ENCODE measurements at places on chromosomes 6 and 20.

GRCh38 chr6:45132059-45132458 lies 196.1 kb upstream of the RUNX2 start:
- peaks cover 1% of the 10 kb centered on the region for H3K27me3 ChIP-seq
- H3K36me3 ChIP-seq, result no peaks in the 10 kb centered on the region
- no peak overlapping the region for H3K4me3 ChIP-seq
- no peaks in the 10 kb centered on the region for H3K4me1 ChIP-seq

- no peak for DNase-seq
- H3K4me3 ChIP-seq, result no peak overlapping the region
- no peaks in the 10 kb centered on the region for H3K27me3 ChIP-seq
- H3K4me1 ChIP-seq, result peaks cover under 1% of the 10 kb centered on the region
- no peak overlapping the region for H3K27ac ChIP-seq
Measured at GRCh38 chr20:54127855-54128574, 45.8 kb downstream of the CYP24A1 start.

DNA sequence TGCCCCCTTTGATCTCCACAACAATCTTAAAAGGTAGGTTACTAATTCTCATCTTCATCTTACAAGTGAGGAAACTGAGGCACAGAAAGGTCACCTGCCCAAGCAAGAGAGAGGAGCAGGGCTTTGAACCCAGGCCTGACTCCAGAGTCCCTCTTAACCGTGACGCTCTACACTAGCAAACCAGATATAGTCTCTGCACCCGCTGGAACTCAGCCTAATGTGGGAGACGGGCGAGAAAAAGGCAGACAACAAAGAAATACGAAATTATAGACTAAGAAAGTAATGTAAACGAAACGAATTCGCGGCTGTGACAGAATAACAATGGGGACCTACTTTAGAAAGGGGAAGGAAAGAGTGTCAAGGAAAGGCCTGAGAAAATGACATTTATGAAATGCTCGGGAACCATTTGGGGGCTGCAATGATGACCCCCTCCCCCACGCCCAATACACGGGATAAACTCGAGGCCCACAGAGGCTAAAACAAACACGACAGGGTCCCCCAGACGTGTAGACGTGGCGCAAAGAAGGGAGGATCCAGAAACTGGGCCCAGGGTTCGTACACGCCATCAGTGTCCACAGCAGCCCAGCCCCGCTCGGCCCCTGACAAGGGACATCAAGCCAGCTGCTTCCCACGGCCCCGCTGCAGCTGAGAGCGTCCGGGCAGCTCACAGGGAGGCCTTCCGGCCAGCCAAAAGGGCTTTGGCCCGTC lies 637 bp downstream of the TRPC4AP start:
- H3K4me1 ChIP-seq, result 0 out of 2 replicates have a peak, but pooled peaks cover 2% of the 10 kb centered on the region
- no peak overlapping the region for H3K27ac ChIP-seq
- no peak for DNase-seq
- H3K4me3 ChIP-seq, result peak overlapping the region; percentile 98
- no peaks in the 10 kb centered on the region for H3K27me3 ChIP-seq

DNA sequence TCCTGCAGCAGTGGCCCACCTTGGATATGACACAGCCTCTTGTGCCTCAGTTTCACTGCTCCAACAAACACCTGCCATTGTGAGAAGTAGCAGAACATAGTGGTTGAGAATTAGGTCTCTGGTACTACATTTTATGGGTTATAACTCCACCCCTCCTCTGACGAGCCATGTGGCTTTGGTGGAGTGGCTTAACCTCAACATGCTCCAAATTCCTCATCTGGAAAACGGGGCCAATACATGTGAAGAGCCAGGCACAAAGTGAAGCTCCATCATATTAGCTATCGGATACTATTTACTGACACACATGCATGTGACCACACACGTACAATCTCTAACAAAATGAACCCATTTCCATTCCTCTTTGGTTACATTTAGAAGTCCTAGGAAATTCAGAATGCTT lies 8.4 kb upstream of the KIZ start:
- DNase-seq, result no peak
- no peak overlapping the region for H3K4me3 ChIP-seq
- H3K27ac ChIP-seq, result no peak overlapping the region
- H3K27me3 ChIP-seq, result no peaks in the 10 kb centered on the region

- H3K4me3 ChIP-seq, result no peak overlapping the region
- no peaks in the 10 kb centered on the region for H3K36me3 ChIP-seq
- H3K4me1 ChIP-seq, result no peaks in the 10 kb centered on the region
- no peaks in the 10 kb centered on the region for H3K27me3 ChIP-seq
Measured at GRCh38 chr6:8322659-8323058, 112.7 kb downstream of the SLC35B3 start.

DNA sequence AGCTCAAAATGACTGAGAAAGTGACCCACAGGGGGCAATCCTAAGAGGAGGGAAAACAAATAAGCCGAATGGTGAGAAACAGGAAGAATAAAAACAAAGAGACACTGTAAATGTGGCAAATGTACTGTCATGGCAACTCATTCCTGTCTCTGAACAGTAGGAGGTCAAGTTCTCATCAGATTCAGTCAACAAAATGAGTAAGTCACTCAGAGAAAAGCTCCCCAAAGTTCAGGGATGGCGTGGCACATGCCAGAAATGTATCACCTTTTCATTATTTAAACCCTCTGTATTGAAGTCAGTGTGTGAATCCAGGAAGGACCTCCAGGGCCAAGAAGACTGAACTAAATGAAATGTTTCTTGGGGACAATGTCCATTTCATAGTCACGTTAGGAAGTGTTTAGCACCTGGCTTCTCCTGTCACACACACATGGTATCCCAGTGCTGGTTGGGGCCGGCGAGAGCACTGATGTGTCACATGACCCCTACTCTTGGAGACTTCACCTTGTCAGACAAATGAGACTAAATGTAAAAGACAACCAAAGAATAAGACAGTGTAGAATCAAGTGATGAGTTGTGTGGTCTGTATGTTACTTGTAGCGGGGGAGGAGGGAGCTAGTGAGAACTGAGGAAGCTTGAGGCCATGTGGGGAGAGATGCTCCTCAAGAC lies 20.7 kb downstream of the CNR1 start:
- no peak for DNase-seq
- no peak overlapping the region for H3K27ac ChIP-seq
- H3K4me3 ChIP-seq, result no peak overlapping the region
- no peaks in the 10 kb centered on the region for H3K27me3 ChIP-seq
- no peaks in the 10 kb centered on the region for H3K36me3 ChIP-seq

GRCh38 chr20:57851025-57851682 lies 141.3 kb upstream of the PMEPA1 start:
- no peak overlapping the region for H3K4me3 ChIP-seq
- no peaks in the 10 kb centered on the region for H3K27me3 ChIP-seq
- no peaks in the 10 kb centered on the region for H3K36me3 ChIP-seq
- DNase-seq, result no peak
- no peak overlapping the region for H3K27ac ChIP-seq
- no peaks in the 10 kb centered on the region for H3K4me1 ChIP-seq

- no peaks in the 10 kb centered on the region for H3K27me3 ChIP-seq
- no peaks in the 10 kb centered on the region for H3K4me1 ChIP-seq
- no peak overlapping the region for H3K27ac ChIP-seq
- H3K36me3 ChIP-seq, result no peaks in the 10 kb centered on the region
- DNase-seq, result no peak
Measured at GRCh38 chr6:26158076-26158580, 70.9 kb downstream of the HFE start.

GRCh38 chr6:14499841-14500240 lies 382.3 kb downstream of the CD83 start:
- no peaks in the 10 kb centered on the region for H3K27me3 ChIP-seq
- no peak for DNase-seq
- no peaks in the 10 kb centered on the region for H3K36me3 ChIP-seq

DNA sequence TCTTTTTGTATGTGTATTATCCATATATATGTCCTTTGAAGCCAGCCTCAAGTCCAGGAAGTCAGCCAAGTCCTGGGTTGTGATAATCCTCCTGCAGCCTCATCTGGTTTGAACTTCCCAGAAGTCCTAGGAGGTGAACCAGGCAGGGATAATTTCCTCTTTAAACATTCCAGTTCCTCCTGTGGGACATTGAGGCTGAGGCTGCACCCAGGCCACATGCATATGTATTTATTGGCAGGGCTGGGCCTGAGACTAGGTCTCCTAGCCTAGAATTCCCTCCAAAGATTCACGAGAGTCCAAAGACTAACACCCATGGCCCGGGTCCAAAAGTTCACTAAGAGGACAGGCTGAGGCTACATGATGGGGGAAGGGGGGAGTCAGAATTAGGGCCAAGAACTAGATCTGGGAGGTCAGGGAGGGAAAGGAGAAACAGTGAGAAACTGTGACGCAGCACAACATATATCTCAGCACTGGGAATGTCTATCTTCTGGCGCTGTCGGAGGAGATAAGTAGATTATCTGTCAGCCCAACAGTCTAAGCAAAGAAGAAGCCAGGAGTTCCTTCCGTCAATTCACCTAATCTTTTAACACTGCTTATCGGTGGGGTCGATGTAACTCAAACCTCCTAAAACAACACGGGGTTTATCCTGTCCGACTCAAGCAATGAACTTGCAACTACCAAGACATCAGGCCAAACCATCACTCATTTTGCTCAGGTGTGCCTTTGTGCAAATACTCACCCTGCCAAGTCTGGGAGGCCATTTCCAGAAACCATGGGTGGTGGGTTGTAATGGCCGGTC lies 43.3 kb downstream of the SNX5 start:
- peaks cover 4% of the 10 kb centered on the region for H3K4me1 ChIP-seq
- H3K27me3 ChIP-seq, result no peaks in the 10 kb centered on the region
- DNase-seq, result no peak
- H3K36me3 ChIP-seq, result no peaks in the 10 kb centered on the region
- H3K4me3 ChIP-seq, result no peak overlapping the region
- no peak overlapping the region for H3K27ac ChIP-seq

DNA sequence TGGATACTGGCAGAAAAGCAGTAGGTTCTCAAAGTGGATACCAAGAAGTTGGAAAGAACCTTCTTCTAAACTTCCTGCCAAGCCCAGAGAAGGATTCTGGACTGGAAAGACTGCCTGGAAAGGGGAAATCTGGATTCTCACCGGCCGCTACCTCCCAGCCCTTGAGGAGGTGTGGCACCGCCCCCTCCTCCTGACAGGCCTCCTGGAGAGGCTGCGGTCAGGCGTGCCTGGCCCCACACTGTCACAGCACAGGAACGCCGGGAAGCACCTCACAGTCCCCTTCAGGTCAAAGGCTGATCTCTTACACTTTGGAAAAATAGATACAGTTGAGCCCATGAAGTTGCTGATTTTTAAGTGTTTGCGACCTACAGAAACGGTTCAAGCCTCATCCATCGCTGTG lies 16.3 kb upstream of the PDE10A start:
- H3K36me3 ChIP-seq, result no peaks in the 10 kb centered on the region
- no peak overlapping the region for H3K4me3 ChIP-seq
- H3K27ac ChIP-seq, result no peak overlapping the region
- DNase-seq, result no peak
- H3K4me1 ChIP-seq, result peaks cover 2% of the 10 kb centered on the region

- H3K27me3 ChIP-seq, result no peaks in the 10 kb centered on the region
- no peak for DNase-seq
- H3K36me3 ChIP-seq, result no peaks in the 10 kb centered on the region
- H3K4me1 ChIP-seq, result peaks cover 10% of the 10 kb centered on the region
- no peak overlapping the region for H3K27ac ChIP-seq
Measured at GRCh38 chr6:15340775-15341174, 94.9 kb downstream of the JARID2 start.

GRCh38 chr20:60352017-60352416 lies 393.8 kb downstream of the CDH26 start:
- no peaks in the 10 kb centered on the region for H3K4me1 ChIP-seq
- no peaks in the 10 kb centered on the region for H3K27me3 ChIP-seq
- H3K4me3 ChIP-seq, result no peak overlapping the region
- H3K27ac ChIP-seq, result no peak overlapping the region
- no peaks in the 10 kb centered on the region for H3K36me3 ChIP-seq
- DNase-seq, result no peak

DNA sequence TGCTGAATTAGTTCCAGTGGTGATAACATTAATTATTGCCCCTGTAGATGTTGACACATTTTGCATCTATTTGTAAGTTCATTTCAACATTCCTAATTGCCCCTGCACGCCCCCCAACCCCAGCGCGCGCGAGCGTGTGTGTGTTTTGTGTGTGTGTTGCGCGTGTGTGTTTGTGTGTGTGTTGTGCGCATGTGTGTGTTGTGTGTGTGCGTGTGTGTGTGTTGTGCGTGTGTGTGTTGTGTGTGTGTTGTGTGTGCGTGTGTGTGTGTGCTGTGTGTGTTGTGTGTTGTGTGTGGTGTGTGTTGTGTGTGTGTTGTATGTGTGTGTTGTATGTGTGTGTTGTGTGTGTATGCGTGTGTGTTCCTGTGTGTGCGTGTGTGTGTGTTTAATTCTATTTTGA lies 245.7 kb upstream of the GMDS start:
- H3K27me3 ChIP-seq, result no peaks in the 10 kb centered on the region
- H3K36me3 ChIP-seq, result no peaks in the 10 kb centered on the region
- DNase-seq, result no peak
- H3K4me1 ChIP-seq, result no peaks in the 10 kb centered on the region

DNA sequence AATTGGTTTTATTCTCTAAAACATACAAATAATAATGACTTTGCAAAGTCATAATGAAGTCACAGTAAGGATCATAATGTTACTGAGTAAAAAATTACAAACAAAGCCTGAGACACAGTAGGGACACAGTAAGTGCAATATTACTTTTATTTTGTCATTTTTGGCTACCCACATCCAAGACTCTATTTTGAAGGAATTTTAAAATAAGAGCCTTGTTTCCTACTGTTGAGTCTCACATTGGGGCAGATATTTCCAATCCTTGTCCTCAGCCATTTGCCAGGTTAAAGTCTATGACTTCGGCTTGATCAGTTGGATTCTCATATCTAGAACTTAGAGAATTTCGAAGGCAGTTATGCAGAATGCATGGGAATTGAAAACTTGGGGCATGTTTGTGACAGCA lies 10.8 kb upstream of the RHAG start:
- H3K4me3 ChIP-seq, result no peak overlapping the region
- no peak for DNase-seq
- no peak overlapping the region for H3K27ac ChIP-seq
- no peaks in the 10 kb centered on the region for H3K4me1 ChIP-seq
- no peaks in the 10 kb centered on the region for H3K36me3 ChIP-seq

DNA sequence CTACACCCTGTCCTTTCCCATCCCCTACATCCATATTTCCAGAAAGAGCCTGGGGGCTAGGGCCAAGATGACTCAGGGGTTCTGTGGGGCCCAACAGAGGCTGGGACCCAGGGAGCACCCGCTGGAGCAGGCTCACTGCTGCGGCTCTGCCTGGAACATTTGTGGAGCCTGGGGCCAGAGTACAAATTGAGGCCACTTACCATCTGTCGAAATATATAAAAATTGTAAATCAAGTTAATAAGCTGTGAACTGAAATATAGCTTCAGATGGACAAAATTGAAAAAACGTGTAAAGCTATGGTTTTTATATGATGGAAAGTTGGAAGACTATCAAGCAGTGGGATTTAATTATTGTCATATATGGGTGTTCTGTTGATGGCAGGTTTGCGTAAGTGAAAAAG lies 82.9 kb upstream of the ATXN1 start:
- no peaks in the 10 kb centered on the region for H3K27me3 ChIP-seq
- no peaks in the 10 kb centered on the region for H3K4me1 ChIP-seq
- no peak for DNase-seq
- no peak overlapping the region for H3K27ac ChIP-seq

Measured in iPS DF 6.9 (cell line).